GM23338 (cell line): ENCODE measurements at places on chromosomes 7 and 10. TPM values are rescaled to one million over a fixed set of nuclear protein-coding genes. Genes with fewer than 3 reads are reported as not detected.

The ZNF425 gene
- total RNA-seq: 4.3 and 5.0 TPM in 2 replicates

GRCh38 chr7:24356718-24357386, 72.9 kb downstream of the NPY start:
- H3K36me3 ChIP-seq: no peaks in the 10 kb centered on the region
- no peak overlapping the region for H3K27ac ChIP-seq
- H3K4me3 ChIP-seq: no peak overlapping the region
- H3K27me3 ChIP-seq: no peaks in the 10 kb centered on the region
- no peaks in the 10 kb centered on the region for H3K4me1 ChIP-seq

DNA sequence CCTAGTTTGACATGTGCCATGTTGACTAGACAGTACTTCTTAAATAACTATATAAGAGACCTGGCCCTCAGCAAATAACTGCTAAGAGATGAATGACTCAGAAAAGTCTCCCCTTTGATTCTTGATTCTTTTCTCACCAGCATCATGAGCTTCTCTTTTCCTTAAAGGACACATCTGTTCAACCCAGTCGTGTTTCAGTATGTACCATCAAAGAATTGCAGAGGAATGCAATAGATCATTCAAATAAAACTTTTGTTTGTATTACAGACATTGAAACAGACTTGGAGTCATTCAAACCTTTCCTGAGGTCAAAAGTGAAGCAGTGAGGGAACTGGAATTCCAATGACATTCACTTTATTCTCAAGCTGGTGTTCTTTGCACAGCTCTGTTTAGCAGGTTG, 598.3 kb upstream of the GHITM start:
- no peaks in the 10 kb centered on the region for H3K36me3 ChIP-seq
- no peaks in the 10 kb centered on the region for H3K27me3 ChIP-seq
- peaks cover 9% of the 10 kb centered on the region for H3K4me1 ChIP-seq
- no peak for DNase-seq

DNA sequence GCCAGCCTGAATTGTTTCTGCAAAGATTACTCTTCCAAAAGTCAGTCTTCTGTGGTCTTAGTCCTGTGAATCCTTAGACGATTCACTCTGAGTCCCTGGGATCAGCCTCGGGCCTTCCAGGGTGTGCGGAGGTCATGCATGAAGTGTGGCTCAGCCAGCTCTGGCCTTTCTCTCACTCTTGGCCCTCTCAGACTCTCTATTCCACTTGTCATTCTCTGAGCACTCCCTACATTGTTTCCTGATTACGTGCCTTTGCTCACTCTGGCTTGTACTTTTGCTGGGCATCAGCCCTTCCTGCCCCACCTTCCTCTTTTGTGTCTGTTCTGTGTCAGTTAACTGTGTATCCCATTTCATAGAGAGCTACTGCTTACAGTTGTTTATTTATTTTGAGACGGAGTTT, 36.0 kb downstream of the CCNY start:
- no peak overlapping the region; the same call in 1 of the 2 replicates for H3K27ac ChIP-seq
- no peaks in the 10 kb centered on the region for H3K36me3 ChIP-seq
- no peak overlapping the region for H3K4me3 ChIP-seq
- H3K4me1 ChIP-seq: peaks cover 4% of the 10 kb centered on the region; the same call in 1 of the 2 replicates
- no peaks in the 10 kb centered on the region for H3K27me3 ChIP-seq

- no peak overlapping the region for H3K27ac ChIP-seq
- H3K27me3 ChIP-seq: no peaks in the 10 kb centered on the region
- H3K36me3 ChIP-seq: no peaks in the 10 kb centered on the region
- no peaks in the 10 kb centered on the region for H3K4me1 ChIP-seq
Observed at GRCh38 chr7:108824840-108825580, 255.3 kb downstream of the DNAJB9 start.

The MYH16 gene
- not detected in 2 replicates for total RNA-seq

DNA sequence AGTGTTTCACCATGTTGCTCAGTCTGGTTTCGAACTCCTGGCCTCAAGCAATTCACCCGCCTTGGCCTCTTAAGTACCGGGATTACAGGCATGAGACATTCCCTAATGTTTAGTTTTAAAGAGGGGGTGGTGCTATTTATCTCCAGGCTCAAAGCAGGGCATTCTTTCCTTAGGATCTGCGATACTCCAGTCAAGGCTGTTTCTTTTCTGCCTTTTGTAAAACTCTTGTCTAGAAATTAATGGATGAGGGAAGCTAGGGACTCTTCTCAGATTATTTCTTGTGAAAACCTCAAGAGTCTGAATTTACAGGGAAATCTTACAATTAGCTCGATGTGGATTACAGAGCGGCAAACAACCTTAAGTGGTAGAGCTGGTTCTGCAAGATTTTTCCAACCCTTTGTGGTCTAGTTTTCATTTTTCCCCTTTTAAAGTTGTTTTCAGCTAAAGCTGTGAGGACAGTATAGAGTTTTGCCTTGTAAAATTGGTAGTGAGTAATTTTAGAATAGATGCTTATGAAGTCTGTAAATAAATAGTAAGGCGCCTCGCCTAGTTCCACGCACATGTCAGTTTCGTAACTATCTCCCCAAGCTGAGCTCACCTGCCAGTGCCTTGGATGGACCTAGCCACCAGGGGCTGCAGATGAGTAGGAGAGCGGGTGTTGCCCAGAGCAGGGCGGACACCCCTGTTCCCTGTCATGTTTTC, 53.1 kb downstream of the CUX1 start:
- H3K4me3 ChIP-seq: peak overlapping the region; percentile 10; the same call in 1 of the 2 replicates
- H3K27ac ChIP-seq: peak overlapping the region; percentile 88
- no peaks in the 10 kb centered on the region for H3K27me3 ChIP-seq
- DNase-seq: peak; percentile 73
- peaks cover 62% of the 10 kb centered on the region for H3K4me1 ChIP-seq
- H3K36me3 ChIP-seq: no peaks in the 10 kb centered on the region
